ENCODE measurements at places on chromosomes 1 and 21.

GRCh38 chr1:201841265-201841912 is 12.4 kb downstream of the IPO9 start:
- DNase-seq: no peak

DNA sequence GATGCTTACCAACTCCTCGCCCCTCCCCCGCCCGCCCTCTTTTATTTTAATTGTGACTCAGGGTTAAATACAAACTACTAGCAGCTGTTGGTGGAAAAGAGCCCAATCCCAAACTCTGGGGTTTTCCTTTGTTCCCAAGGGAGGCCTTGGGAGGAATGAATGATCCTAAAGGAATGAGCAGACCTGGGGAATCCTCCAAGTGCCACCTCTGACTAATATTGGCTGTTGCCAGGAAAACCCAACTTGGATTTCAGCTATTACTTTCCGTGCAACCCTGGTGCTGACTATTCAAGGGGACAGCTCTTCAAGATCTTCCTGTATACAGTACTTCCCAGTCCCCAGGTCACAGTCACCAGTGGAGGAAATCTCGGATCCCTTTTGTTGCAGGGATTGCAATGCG is 1.3 kb upstream of the S100A10 start:
- no peak for DNase-seq

DNA sequence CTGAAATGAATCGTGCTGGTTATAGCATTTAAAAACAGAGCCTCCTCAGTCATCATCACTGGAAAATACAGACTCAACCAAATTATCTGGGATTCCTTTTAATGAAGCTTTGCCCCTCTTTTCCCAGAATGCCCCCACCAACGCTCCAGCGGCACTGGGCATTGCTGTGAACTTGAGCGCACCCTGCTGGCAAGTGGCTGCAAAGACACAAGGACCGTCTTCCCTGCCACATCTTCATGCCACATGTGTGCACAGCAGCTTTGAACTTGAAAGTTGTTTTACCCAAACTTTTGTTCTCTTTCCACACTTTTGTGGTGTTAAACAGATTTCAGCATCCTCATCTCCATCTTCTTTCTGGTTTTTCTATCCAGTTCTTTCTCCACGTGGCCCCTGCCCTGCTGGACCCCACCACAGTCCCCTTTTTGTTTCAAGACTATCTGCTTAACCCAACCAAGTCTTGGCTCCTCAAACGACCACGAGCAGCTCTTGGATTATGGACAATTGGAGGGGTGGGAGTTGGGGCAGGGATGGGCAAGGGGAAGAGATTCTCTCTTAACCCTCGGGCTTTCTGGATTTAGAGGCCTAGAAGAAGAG is 12.8 kb upstream of the LMX1A start:
- no peak for DNase-seq

- no peak for DNase-seq
Measured at GRCh38 chr1:232634096-232634495, 4.2 kb upstream of the SIPA1L2 start.

- DNase-seq: no peak
Measured at GRCh38 chr1:200034761-200035396, 7.4 kb downstream of the NR5A2 start.

DNA sequence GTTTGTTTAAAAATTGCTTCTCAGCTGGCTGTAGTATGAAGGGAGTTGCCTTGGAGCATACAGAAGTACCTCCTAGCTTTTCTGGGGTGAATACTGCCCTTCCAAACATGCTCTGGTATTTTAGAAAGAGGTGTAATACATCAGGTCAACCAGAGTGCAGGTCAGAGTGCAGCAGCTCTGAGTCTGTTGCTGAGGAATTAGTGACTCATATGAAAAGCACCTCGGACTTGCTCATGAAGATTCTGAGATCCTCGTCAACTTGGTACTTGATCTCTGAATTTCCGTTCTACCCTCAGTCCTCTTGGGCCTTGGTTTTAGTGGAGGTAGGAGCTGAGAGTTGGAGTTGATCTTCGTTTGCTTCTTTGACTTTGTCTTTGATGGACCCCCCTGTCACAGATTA is 67.3 kb downstream of the NOS1AP start:
- no peak for DNase-seq

GRCh38 chr1:200891774-200892157 is 2.9 kb upstream of the INAVA start:
- no peak for DNase-seq

GRCh38 chr1:180505732-180506335 is 3.5 kb upstream of the ACBD6 start:
- no peak for DNase-seq

- DNase-seq: no peak
Measured at GRCh38 chr1:228277491-228278431, 69.9 kb downstream of the OBSCN start.

GRCh38 chr1:91862120-91862519 is 23.8 kb downstream of the TGFBR3 start:
- DNase-seq: no peak

GRCh38 chr1:10918531-10918930 is 93.9 kb upstream of the TARDBP start:
- no peak for DNase-seq

- no peak for DNase-seq
Measured at GRCh38 chr1:22362626-22363402, 88.8 kb upstream of the ZBTB40 start.

GRCh38 chr1:84259989-84260388 is 41.5 kb upstream of the SAMD13 start:
- DNase-seq: no peak

DNA sequence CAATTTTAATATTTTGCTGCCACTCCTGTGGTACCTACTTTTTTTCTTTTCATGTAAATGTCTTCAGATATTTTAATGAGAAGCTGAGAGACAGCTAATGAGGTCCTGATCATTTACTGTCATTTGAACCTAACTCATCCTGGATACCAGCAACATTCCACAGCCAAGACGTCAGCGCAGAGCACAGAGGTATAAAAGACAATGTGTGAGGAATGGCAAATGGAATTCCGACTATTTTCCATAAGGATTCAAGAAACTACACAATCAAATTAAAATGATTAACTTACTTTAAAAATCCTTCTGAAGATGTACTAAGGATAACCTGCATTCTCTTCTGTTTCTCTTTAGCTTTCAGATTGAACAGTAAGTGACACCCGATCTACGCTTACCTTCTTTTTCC is 38.8 kb downstream of the HEATR1 start:
- DNase-seq: no peak

GRCh38 chr1:229203030-229203751 is 67.7 kb upstream of the RAB4A start:
- no peak for DNase-seq

DNA sequence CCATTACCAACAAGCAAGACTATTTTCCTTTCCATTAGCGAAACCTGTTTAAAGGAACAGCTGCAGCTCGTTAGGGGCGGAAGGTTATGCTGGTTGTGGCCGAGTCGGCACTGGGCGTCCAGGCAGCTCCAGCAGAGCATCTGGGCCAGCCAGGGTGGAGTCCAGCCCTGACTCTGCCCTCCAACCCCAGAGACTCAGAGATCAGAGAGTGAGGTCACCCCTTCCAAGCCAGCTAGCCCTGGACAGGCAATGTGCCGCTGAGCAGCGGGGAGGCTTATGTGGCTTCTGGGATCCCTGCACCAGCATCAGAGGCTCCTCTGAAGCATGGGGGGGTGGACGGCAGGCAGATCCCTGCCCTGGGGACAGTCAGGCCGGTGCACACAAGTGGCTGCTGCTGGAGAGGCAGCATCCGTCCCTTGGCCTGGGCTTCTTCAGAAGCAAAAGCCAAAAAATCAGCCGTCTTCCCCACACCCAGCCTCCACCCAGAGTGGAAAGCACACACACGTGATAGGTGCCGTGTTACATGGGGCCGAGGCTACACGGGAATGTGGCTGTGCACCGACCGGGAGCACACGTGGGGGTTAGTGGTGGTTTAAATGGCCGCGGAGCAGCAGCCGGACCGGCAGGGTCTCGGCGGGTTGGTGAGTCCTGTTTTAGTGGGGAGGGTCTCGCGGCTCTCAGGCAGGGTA is 30.1 kb downstream of the SLC66A1 start:
- DNase-seq: no peak

DNA sequence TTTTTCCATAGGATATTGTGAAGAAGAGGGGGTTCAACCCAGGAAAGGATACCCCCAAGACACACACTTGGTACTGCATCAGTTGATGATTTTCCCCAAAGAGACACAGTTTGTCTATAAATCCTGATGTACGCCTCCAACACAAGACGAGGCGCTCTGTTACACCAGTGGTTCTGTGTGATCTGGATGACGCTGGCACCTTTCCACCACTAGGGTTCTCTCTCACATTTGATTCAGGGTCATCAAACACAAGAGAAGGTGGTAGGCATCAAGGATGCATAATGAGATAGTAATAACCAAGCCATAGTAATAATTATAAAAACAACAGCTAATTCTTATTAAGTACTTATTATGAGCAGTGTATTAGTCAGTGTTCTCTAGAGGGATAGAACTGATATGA is 508.8 kb upstream of the ZP4 start:
- no peak for DNase-seq
